Activated CD8-positive, alpha-beta T cell treated with anti-CD3 and anti-CD28 coated beads, Interleukin-2, amount 10 ng/mL, durations not matched to agents 7 days and 5 days (primary cell): ENCODE measurements at places on chromosomes 1 and 21. TPM values are rescaled to one million over a fixed set of nuclear protein-coding genes. Genes with fewer than 3 reads are reported as not detected.

Gene SPRR5
- not detected for total RNA-seq

- H3K27ac ChIP-seq: no peak overlapping the region
- no peak overlapping the region for H3K4me3 ChIP-seq
- peaks cover 25% of the 10 kb centered on the region for H3K4me1 ChIP-seq
- no peaks in the 10 kb centered on the region for H3K27me3 ChIP-seq
Observed at GRCh38 chr21:31708541-31708940, 23.4 kb downstream of the SCAF4 start.

DNA sequence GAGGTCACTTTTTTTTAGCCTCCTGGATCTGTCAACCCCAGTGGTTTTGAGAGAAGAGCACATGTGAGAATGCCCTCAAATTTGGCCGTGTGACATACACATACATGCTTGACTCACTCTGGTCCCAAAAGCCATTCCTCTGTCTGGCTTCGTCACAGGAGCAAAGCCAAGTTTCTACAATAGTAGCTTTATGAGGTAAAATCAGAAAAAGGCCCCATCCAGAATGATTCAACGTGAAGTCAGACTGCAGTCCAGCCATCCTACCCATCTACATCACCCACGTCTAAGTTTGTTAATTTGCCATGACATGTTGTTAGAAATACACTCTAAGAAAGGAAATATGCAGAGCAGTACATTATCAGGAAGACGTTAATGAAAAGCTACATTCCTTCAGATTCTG is 245.2 kb downstream of the SDCCAG8 start:
- no peaks in the 10 kb centered on the region for H3K27me3 ChIP-seq
- no peak overlapping the region for H3K27ac ChIP-seq
- no peak overlapping the region for H3K4me3 ChIP-seq
- peak; percentile 4 for DNase-seq

Gene RGS1
- 15.7 TPM for total RNA-seq
